ENCODE measurements at places on chromosomes 16 and 17. TPM values are rescaled to one million over a fixed set of nuclear protein-coding genes. Genes with fewer than 3 reads are reported as not detected.
A peak's percentile ranks its signal among the peaks of the same experiment; 100 is the strongest.

DNA sequence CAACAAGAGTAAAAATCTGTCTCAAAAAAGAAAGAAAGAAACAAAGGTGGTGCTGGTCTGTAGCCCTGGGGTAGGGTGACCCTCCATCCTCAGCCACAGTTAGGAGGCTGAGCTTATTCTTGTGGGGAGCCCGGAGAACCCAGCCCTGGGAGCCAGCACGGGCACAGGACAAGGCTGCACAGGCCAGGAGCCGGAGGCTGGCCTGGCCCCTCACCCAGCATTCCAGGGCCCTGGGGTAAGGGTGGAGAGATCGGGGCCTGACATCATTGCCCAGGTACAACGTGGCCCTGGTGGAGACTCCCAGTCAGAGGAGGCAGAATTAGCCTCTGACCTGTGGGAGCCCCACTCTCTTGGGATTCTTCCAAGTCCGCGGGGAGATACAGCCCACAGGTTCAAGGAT lies 10.3 kb upstream of the KRT17 start:
- no peak for DNase-seq
- no peaks in the 10 kb centered on the region for H3K36me3 ChIP-seq
- H3K4me3 ChIP-seq = no peak overlapping the region
- H3K4me1 ChIP-seq = no peaks in the 10 kb centered on the region

DNA sequence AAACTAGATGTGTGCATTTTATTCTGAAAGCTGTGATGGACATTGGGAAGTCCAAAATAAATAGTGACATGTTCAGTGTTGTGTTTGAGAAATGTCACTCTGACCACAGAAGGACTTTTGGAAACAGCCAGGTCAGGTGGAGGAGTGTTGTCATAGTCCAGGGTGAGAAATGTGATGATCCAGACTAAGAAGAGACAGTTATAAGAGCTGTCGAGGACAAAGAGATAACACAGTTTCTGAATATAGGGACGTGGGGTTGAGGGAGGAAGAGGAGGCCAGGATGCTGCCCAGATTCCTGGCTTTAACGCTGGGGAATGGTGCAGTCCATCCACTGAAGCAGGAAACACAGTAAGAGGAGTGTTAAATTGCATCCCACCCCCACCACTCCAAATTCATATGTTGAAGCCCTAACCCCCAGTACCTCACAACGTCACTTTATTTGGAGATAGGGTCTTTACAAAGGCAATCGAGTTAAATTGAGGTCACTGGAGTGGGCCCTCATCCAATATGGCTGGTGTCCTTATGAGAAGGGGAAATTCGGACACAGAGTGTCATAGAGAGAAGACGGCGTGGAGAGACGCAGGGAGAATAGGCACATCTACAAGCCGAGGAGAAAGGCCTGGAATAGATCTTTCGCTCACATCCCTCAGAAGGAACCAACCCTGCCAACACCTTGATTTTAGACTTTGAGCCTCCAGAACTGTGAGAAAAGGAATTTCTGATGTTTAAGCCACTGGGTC lies 71.3 kb downstream of the VAT1L start:
- no peaks in the 10 kb centered on the region for H3K27me3 ChIP-seq
- no peak for DNase-seq
- no peak overlapping the region for H3K27ac ChIP-seq
- no peak overlapping the region for H3K4me3 ChIP-seq

The CES1 gene
- total RNA-seq = not detected

The TP53TG3D gene
- total RNA-seq = not detected

DNA sequence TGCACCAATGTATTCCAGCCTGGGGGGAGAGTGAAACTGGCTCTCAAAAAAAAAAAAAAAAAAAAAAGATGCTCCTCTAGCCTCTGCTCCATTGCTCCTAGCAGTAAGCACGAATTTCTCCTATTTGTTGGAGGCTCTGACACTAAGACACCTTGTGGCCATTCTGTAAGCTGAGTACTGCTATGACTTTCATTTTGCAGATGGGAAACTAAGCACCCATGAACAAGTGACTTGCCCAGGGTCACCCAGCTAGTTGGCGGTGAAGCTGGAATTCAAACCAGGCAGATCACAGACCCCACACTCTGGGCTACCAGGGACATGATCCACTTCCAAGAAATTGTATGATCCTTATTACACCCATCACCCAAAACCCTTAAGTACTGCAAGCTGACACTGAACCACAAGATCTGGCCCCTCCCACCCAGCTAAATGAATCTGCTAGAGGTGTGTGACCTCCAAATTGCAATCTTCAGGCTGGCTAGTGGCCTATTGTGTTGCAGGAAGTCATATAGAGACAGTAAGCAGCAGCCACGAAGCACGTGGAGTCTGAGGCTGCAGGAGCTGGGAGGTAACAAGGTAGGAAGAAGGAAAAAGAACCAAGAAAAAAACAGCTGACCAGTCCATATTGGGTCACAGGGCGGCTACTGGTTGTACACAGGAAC lies 209.4 kb downstream of the XYLT1 start:
- no peaks in the 10 kb centered on the region for H3K4me1 ChIP-seq
- no peak for DNase-seq
- H3K36me3 ChIP-seq = peaks cover 2% of the 10 kb centered on the region
- no peak overlapping the region for H3K27ac ChIP-seq
- H3K4me3 ChIP-seq = no peak overlapping the region

DNA sequence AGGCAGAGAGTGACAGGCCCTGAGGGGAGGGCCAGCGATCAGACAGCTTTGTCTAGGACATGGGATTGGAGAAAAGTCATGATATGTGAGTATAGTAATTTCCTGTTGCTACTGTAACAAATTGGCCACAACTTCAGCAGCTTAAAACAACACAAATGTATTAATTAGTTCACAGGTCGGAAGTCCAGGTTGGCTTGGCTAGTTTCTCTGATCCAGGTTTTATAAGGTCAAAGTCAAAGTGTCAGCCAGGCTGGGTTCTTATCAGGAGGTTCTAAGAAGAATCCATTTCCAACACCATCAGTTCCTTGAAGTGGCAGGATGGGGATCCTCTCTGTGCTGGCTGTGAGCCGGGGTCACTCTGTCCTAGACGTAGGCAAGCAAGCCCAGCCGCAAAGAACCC lies 76.2 kb upstream of the SEC14L1 start:
- no peaks in the 10 kb centered on the region for H3K27me3 ChIP-seq
- peaks cover 3% of the 10 kb centered on the region for H3K4me1 ChIP-seq
- H3K4me3 ChIP-seq = no peak overlapping the region
- DNase-seq = no peak
- no peaks in the 10 kb centered on the region for H3K36me3 ChIP-seq

- H3K4me3 ChIP-seq = no peak overlapping the region
- peaks cover under 1% of the 10 kb centered on the region for H3K36me3 ChIP-seq
- no peaks in the 10 kb centered on the region for H3K4me1 ChIP-seq
- peaks cover under 1% of the 10 kb centered on the region for H3K27me3 ChIP-seq
- H3K27ac ChIP-seq = no peak overlapping the region
- DNase-seq = no peak
Observed at GRCh38 chr16:89006036-89006752, 29.2 kb upstream of the CBFA2T3 start.

DNA sequence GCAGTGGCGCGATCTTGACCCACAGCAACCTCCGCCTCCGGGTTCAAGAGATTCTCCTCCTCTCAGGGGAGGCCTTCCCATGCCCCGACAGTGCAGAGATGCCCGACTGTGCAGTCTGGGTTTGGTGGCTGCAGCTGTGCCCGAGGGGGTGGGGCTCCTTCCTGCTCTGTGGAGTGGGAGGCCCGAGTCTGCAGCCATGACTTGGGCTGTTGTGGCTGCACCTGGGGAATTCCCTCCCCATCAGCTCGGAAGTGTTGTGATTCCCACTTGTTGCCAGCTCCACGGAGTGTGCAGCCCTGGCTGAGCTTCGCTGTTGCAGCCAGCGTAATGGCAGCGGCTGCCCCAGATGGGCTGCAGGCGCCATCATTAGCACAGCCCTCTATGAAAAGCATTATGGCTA lies 66.4 kb upstream of the SMIM36 start:
- no peaks in the 10 kb centered on the region for H3K36me3 ChIP-seq
- no peaks in the 10 kb centered on the region for H3K27me3 ChIP-seq
- no peak for DNase-seq
- H3K27ac ChIP-seq = no peak overlapping the region
- H3K4me3 ChIP-seq = no peak overlapping the region

The BANP gene
- total RNA-seq = 24.3 TPM

DNA sequence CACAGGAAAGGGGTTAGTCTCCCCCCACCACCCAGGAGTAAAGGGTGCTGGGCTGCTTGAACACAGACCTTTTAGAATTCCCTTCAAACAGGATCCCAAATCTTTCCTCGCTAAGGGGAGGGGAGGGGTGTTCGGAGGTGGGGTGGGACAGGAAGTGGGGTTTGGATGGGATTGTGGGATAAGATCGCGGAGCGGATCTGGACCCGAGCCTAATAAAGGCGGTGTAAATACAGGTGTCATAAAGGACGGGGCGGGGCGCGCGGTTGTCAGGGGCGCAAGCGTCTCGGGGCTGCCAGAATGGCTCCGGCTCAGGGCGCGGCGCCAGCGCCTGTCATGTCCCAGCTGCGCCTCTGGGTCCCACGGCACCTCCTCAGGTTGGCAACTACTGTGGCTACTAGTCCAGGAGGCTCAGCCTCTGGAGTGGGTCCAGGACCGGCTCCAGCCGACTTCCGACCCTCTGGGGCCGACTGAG lies 59.8 kb upstream of the FBXO47 start:
- H3K4me3 ChIP-seq = peak overlapping the region; percentile 79
- H3K27ac ChIP-seq = no peak overlapping the region
- peak; percentile 77 for DNase-seq
- no peaks in the 10 kb centered on the region for H3K27me3 ChIP-seq

GRCh38 chr16:56994311-56994710 lies 5.0 kb downstream of the NLRC5 start:
- no peak overlapping the region for H3K27ac ChIP-seq
- H3K36me3 ChIP-seq = no peaks in the 10 kb centered on the region
- no peaks in the 10 kb centered on the region for H3K27me3 ChIP-seq
- no peak overlapping the region for H3K4me3 ChIP-seq
- no peak for DNase-seq

The OR2C1 gene
- total RNA-seq = not detected

The AATK gene
- 2.4 TPM for total RNA-seq

DNA sequence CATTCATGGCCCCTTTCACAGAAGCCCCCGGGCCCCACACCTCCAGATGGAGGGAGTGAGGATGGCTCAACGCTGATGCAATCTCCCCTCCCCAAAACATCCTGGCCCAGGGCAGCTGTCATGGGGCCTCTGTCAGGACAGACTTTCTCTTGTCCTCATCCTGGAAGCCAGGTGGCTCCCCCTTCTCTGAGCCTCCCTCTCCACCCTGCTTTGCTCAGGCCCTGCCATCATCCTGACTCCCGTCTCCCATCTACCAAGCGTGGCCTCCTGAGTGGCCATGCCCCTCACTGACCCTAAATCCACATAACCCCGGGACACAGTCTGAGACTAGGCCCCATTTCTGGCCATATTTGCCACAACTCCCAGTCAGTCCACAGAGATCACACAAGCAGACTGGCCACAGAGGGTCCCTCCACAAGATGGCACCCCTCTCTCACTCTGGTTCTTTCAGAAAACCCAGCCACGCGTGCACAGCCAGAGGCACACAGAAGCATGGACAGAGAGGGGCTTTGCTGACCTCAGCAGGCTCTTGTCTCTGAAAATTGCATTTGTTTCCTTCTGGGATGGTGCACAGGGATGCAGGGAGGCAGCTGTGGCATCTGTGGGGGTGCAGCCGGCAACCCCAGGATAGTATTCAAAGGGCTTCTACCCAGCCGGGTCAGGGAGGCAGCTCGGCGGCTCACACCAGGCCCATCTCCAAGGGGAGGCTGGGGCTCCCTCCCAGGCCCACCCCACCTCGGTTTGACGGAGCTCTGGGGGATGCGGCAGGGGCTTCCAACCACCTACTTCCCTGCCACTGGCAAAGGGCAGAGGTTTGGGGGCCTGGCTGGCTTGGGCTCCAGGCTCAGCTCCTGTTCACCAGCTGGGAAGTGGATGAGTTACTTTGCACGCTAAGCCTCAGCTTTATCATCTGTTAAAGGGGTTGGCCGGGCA lies 16.9 kb downstream of the DOC2B start:
- DNase-seq = peak; percentile 72
- H3K4me3 ChIP-seq = no peak overlapping the region
- H3K4me1 ChIP-seq = no peaks in the 10 kb centered on the region
- H3K36me3 ChIP-seq = no peaks in the 10 kb centered on the region

GRCh38 chr16:89633064-89633631 lies 19.7 kb downstream of the DPEP1 start:
- no peak overlapping the region for H3K4me3 ChIP-seq
- no peaks in the 10 kb centered on the region for H3K36me3 ChIP-seq
- H3K27me3 ChIP-seq = peaks cover 2% of the 10 kb centered on the region
- H3K4me1 ChIP-seq = no peaks in the 10 kb centered on the region
- no peak for DNase-seq

GRCh38 chr16:77509796-77510195 lies 75.0 kb upstream of the ADAMTS18 start:
- no peaks in the 10 kb centered on the region for H3K27me3 ChIP-seq
- H3K36me3 ChIP-seq = no peaks in the 10 kb centered on the region
- no peak for DNase-seq

DNA sequence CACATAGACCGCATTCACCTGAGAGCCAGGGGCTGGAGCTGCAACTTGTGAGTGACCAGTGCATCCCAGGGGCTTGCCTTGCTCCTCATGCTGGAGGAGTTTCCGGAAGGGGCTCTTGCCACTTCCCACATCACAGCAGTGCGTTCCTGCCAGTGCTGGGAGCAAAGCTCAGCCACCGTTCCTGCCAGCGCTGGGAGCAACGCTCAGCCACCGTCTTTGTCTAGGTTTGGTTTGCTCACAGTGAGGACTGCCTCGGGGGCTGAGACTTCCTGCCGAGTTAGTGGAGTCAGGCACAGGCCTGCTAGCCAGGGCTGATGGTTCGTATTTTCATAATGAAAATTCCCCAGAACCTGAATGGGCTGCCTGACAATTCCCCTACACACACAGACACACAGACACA lies 5.4 kb upstream of the CHRNE start:
- no peak overlapping the region for H3K27ac ChIP-seq
- H3K27me3 ChIP-seq = no peaks in the 10 kb centered on the region
- DNase-seq = peak; percentile 84
- no peak overlapping the region for H3K4me3 ChIP-seq
- H3K36me3 ChIP-seq = no peaks in the 10 kb centered on the region

The MRC2 gene
- total RNA-seq = 18.7 TPM

DNA sequence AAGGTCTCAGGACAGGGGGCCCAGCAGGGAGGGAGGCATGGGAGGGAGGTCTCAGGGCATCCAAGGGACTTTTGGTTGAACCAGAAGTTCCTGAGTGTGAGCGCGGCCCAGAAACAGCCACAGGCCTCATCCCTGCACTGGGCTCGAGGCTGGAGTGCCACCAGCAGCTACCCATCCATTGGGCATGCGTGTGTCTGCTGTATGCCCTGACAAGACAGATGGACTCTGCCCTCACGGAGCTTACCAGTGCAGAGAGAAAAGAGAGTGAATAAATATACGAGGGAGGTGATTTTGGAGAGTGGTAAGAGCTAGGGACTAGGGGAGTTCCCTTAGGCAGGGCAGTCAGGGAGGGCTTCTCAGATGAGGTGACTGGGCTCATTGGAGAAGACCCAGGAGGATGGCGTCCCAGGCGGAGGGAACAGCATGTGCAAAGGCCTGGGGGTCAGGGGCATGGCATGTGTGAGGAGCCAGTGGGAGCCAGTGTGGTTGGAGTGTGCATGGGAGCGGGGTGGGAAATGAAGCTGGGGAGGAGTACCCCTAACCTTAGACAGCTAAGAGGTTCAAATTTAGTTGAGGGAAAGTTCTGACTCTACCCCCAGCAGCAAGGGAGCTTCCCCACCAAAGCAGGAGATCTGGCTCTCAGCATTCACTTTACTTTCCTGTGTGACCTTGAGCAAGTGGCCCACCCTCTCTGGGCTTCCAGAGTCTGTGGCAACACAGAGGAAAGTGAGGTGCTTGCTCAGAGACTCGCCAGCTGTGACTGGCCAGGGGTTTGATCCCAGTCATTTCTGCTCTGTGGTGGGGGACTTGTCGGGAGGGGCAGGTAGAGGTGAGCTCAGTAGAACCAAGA lies 74.7 kb downstream of the SREBF1 start:
- no peaks in the 10 kb centered on the region for H3K36me3 ChIP-seq
- no peaks in the 10 kb centered on the region for H3K27me3 ChIP-seq
- H3K4me1 ChIP-seq = no peaks in the 10 kb centered on the region
